ENCODE measurements at places on chromosomes 4 and X.

- no peak for DNase-seq
These were observed 300.8 kb downstream of the ADGRL3 start for GRCh38 chr4:61500883-61501282.

DNA sequence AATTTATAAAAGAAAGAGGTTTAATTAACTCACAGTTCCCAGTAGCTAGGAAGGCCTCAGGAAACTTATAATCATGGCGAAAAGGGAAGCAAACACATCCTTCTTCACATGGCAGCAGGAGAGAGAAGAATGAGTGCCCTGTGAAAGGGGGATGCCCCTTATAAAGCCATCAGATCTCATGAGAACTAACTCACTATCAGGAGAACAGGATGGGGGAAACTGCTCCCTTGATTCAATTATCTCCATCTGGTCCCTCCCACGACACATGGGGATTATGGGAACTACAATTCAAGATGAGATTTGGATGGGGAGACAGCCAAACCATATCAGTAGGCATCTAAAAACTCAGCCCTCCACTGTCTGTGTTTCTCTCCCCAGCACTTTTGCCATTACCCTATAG, 22.4 kb downstream of the ANK2 start:
- DNase-seq = no peak

DNA sequence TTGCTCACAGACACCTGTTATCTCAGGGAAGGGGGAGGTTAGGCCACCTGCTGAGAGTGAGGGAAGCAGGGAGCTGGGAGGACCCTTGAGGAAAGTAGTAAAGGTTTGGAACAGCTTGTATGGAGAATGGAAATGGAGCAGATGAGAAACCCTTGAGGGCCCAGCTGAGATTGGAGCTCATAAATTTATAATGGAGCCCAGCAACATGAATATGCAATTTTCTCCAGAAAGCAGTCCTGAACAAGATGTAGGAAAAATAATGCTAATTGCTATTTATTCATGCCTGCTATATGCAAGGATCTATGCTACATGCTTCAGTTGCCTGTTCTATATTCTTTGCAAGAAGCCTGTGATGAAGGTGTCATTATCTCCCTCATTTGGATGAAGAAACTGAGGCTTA, 67.5 kb upstream of the LEF1 start:
- DNase-seq = no peak

DNA sequence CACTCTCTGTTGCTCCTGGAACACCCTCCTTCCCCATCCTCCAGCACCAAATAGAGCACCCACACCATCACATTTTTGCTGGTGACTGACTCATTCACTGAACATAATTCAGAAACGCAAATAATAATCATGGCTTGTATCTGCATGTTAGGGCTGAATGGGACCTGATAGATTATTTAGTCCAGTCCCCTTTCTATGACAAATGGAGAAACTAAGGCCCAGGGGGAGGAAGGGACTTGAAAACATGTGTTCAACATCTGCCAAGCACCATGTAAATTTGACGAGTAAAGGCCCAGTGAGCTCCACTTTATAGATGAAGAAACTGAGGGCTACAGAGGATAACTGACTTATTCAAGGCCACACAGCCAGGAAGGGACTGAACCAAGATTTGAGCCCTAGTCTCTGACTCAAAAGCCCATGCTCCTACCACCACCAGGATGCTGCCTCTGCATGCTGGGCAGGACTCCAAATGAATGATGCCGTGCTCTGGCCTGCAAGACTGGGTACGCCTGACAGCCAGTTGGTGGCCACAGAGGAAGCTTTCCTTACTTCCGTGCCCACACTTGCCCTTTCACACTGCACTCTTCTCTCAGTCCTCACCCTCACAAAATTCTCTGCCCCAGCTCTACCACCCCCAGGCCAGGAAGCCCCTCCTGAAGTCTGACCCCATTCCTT, 133.3 kb upstream of the PJA1 start:
- DNase-seq = no peak

- DNase-seq = no peak
These were observed 7.3 kb downstream of the EMCN start for GRCh38 chr4:100510551-100510950.

DNA sequence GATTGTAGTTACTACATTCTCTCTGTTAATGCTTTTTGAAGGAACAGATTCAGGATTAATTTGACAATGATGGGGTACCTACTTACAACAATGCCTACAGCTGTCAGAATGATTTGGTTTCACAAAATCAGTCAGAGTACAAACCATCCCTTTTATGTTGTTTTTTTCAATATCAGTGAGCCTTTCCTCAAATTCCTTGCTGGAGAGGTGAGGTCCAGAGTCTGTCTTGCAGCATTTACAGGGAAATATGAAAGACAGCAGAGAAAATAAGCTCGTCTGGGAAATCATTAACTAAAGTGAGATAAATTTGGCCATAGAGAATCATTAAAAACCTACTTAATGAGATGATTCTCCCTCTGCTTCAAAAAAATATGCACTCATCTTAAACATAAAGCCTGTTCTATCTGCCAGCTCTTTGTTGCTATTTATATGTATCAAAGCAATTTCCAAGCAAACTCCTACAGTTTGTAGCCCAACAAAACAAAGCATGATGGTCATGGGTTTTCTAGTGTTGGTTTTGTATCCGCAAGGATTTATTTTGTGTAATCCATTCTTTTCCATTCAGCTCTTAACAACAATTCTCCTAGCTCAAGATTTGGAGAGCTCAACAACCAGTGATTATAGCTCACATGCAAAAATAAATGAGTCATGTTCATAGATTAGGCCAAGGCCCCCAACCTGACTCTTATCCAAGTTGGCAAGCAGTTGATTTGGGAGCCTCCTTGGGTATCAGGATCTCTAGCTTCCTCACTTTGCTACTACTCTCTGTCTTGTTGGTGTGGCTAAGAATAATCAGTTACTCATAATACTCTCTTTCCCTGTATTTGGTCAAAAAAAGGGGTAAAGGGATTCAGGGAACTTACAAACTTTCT, 222.6 kb downstream of the ENOX2 start:
- DNase-seq = no peak

DNA sequence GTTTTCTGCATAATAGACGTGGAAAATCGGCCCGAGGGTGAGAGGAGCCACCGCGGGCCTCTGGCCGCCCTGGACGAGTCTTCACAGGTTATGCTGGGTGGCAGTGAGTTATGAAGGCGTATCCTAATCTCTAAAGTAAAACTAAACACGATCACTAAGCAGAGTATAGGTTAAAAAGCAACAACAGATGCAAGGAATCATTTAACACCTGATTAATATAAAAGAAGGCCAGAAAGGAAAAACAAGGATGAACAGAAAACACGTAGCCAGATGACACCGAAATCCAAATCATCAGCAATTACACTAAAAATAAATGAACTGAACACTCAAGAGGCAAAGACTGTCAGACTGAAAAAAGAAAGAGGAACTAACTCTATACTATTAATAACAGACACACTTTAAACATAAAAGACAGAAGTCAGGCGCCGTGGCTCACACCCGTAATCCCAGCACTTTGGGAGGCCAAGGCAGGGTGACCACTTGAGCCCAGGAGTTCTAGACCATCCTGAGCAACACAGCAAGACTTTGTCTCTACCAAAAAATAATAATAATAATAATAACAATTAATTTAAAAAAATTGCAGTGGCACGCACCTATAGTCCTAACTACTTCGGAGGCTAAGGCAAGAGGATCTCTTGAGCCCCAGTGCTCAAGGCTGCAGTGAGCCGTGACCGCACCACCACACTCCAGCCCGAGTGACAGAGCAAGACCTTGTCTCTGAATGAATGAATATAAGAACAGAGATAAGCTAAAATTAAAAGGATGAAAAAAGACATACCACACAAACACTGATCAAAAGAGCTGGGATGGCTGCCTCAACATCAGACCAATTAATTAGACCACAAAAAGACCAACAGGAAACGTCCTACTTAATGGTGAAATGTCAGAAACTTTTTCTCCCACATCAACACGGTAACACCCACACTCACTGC, 30.0 kb downstream of the CTBP1 start:
- DNase-seq = no peak

DNA sequence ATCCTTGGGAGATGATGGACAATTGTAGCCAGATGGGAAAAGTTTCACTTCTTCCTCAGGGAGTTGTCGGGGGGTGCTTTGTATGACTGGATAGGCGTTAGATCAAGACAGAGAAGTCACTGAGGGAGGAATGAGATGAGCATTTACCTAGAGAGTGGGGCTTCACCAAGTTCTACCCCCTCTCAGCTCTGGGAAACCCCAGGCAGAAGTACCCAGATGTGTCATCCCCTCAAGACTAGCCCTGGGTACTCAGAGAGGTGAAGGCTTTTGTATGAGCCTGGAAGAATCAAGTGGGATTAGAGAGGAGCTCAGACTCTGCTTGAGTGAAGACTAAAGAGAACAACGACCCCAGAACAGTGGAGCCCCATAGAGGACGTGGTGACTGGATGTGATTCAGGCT, 1.9 kb downstream of the MAGEB1 start:
- DNase-seq = no peak

DNA sequence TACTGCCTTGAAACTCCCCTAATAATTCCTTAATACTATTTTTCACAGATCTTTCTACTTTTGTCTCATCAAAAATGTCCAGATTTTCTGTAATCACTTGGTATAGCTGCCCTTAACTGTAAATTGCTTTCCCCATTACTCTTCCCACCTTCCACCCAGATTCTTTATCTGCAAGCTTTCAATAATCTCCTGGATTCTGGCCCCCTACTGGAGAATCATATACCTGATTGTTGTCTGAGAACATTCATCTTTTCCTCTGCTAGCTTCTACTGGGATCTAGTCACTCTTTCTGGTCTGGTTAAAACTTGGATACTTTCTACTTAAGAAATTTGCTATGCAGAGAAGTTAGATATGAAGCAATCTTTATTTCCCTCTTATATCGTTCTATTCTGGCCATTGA, 552.6 kb downstream of the PCDH19 start:
- no peak for DNase-seq

- no peak for DNase-seq
These were observed 44.6 kb downstream of the IL13RA1 start for GRCh38 chrX:118772051-118772450.

GRCh38 chrX:47690175-47690574, 31.2 kb upstream of the UXT start:
- DNase-seq = no peak

GRCh38 chr4:4524364-4524763, 17.5 kb downstream of the STX18 start:
- no peak for DNase-seq

DNA sequence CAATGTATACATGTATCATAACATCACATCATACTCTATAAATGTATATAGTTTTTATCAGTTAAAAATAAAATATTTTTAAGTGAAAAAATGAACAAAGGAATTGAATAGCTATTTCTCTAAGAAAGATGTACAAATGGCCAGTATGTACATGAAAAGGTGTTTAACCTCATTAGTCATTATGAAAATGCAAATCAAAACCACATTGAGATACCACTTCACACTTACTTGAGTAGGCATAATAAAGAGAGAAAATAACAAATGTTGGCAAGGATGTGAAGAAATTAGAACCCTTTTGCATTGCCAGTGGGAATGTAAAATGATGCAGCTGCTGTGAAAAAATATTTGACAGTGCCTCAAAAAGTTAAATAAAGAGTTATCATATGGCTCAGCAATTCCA, 95.5 kb downstream of the IRS4 start:
- no peak for DNase-seq

DNA sequence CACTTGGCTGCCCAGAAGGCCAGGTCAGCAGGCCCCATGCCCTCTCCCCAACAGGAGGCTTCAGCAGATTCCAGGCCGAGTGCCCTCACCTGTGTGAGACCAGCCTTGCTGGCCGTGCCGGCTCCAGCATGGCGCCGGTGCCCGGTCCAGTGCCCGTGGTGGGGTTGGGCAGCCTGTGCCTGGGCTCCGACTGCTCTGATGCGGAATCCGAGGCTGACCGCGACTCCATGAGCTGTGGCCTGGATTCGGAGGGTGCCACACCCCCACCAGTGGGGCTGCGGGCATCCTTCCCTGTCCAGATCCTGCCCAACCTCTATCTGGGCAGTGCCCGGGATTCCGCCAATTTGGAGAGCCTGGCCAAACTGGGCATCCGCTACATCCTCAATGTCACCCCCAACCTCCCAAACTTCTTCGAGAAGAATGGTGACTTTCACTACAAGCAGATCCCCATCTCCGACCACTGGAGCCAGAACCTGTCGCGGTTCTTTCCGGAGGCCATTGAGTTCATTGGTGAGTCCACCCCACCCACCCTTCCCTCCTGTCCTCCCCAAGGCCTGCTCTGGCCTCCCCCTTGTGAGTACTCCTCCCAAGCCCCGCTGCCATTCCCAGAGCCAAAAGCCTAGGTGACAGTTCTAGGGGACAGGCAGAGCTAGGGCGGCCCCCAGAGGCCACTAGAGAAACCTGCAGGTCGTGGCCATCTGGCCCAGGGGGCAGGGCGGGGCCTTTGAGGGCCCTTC, 2.3 kb downstream of the DUSP9 start:
- peak; percentile 5 for DNase-seq

- DNase-seq = no peak
These were observed 4.1 kb upstream of the NR0B1 start for GRCh38 chrX:30313322-30313721.

DNA sequence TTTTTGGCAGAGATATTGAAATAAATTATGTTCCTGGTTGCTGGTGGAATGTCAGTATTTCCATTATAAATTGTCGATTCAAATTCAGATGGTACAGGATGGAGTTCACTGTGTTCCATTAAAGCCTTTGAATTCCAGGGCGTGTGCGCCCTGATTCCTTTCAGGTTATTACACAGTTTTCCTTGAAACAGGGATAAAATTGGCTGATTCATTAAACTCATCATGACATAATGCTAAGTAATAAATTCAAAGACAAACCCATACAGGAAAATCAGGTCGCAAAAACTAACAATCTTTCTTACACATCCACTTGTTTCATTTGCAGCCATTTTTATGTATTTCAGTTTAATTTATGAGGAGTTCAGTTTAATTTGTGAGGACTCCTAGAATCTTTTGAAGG, 51.1 kb downstream of the RWDD4 start:
- DNase-seq = no peak

DNA sequence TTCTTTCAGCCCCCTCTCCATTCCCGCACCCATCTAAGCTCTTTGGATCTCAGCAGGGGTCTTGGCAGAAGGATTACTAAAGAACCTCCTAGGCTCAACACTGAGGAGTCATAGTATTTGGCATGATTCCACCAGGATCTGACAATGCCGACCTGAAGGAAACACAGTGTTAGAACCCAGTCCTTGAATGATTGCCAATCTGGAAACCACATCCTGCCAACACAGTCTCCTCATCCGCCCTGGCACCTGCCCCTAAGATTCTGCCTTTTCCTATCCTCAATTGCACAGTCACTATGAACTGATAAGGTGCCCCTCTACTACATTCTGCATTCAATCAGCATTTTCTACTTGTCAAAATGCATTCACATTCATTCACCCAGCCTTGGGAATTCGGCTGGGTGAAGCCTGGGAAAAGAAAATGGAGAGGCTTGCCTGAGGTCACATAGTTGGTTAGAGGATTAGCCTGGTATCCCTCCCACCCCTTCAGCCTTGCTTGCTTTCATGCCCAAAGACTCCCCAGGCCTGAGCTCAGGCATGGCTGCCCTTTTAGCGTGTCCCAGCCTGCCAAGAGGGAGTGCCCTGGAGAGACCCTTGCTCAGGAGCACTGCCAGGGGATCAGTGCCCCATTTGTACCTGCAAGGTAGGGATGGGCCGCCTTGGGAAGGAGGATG, 2.2 kb upstream of the CLDN2 start:
- DNase-seq = no peak

All from NCI-H510A (cell line).